ENCODE measurements at places on chromosomes 13 and 19.
A peak's percentile ranks its signal among the peaks of the same experiment; 100 is the strongest.

DNA sequence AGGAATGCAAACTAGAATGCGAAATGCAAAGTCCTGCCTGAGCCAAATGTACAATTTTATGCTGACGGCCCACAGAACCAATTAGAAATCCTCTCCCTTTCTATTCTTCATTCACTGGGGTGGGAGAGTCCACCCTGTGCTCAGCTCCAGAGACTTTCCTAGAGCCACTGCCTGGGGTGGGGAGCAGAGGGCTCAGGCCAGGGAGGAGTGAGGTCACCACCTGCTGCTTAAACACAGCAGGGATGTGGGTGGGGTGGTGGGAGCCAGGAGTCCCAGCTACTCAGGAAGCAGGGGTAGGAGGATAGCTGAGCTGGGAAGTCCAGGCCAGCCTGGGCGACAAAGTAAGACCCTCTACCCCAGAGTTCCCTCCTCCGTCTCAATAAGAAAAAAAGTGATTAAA, 26.9 kb upstream of the ZNF83 start:
- DNase-seq = no peak

DNA sequence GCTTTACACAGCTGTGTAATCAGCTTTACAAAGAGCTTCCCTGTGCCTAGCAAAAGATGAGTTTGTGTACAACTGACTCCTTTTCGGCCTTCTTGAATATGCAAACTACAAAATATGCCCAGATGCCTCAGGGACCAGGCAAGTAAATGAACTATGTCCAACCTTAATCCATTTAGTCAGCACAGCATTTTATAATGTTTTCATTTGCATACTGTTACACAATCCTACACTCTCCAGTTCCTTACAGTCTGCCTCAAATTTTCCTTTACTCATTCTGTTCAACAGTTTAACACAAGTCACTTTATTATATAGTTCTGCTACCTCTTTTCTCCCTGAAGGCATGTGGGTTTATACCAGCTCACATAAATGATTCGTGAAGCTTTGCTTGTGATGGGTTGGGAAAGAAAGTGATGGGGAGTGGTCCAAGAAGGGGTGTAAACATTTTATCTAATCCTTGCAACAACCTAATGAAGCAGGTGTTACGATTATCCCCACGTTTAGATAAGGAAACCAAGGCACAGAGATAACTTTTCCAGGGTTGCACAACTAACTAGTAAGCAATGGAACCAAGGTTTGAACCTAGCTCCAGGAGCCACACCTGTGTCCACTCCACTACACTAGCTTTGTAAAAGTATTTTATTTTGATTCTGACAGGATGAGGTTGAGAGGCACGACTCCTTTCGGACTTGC, 3.3 kb upstream of the USP12 start:
- DNase-seq = no peak

- no peak for DNase-seq
Observed at GRCh38 chr13:97695684-97696083, 257.8 kb upstream of the IPO5 start.

- no peak for DNase-seq
Observed at GRCh38 chr19:30226464-30227011, 145.6 kb upstream of the ZNF536 start.

DNA sequence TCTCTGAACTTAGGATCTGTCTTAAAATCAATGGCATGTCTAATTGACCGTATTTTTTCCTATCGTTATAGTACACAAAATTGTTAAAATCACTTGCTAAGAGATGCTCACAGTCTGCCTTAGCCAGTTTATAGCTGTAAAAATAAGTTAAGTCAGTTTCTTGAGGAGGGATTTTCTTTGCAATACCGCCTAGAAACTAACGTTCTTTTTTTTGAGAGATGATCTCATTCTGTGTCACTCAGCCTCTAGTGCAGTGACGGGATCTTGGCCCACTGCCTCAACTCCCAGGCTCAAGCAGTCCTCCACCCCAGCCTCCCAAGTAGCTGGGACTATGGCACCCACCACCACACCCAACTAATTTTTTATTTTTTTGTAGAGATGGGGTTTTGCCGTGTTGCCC, 4.4 kb downstream of the CKAP2 start:
- DNase-seq = peak; percentile 42

DNA sequence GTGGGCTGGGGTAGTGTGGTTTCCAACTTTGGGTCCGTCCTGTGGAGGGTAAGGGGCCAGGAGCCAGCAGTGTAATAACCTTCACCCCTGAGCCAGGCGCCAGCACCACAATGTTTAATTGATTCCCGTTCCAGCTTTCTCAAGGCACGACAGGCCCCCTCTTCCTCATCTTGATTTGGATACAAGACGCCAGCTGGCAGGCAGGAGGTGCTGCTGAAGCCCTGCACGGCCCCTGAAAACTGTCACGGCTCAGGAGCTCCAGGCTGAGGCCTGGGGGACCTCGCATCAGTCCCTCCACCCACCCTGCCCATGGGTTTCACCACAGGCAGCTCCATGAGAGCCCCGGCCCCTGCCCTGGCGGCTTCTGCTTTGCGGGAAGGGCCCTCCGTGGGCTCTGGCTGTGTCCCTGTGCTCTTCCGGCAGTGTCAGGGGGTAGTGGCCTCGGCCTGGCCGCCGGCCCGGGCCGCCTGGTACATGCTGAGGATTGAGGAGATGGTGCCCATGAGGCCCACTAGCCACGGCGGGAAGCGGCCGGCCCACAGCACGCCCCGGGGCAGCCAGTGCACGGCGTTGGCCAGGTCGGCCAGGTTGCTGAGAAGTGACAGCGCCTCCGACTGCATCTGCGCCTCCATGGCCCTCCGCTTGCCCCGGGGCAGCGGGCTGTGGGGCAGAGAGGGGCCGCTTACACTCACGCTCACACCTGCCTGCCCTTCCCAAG, 11.9 kb downstream of the PEX11G start:
- no peak for DNase-seq

DNA sequence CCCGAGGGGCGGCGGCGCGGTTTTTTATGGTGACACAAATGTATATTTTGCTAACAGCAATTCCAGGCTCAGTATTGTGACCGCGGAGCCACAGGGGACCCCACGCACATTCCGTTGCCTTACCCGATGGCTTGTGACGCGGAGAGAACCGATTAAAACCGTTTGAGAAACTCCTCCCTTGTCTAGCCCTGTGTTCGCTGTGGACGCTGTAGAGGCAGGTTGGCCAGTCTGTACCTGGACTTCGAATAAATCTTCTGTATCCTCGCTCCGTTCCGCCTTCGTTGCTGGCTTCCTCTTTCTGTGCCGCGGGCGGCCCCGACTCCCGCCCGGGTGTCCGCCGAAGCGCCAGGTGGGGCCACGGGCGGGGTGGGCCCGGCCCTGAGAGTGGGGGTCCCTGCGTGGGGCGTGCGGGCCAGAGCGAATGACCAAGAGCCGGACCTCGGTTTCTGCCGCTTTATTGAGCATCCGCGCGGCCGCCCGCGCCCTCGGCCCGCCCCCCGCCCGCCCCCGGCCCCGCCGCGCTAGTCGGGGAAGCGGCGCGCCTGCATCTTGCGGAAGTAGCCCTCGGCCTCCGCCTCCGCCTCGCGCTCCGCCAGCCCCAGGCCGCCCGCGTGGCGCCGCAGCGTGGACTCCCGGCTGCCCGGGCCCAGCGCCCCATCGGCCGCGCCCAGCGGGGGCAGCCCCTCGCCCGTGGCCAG, 9.6 kb downstream of the PLPPR3 start:
- no peak for DNase-seq

DNA sequence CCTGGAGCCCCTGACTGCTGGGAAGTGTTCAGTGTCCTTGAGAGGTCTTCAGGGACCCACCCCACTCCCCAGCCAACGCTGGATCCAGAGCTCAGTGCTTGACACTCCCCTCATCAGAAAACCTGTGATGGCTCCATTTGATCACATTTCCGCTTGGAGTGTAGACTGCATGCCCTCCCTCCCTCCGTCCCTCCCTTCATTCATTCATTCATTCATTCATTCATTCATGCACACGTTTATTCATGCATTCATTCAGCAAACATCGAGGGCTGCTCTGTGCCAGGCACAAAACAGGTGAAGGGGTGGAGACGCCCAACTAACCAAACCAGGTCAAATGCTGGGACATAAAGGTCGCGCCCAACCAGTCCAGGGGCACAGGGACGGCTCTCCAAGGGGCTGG, 13.7 kb downstream of the PGLS start:
- no peak for DNase-seq

GRCh38 chr13:60074397-60074796, 89.3 kb downstream of the DIAPH3 start:
- DNase-seq = no peak

DNA sequence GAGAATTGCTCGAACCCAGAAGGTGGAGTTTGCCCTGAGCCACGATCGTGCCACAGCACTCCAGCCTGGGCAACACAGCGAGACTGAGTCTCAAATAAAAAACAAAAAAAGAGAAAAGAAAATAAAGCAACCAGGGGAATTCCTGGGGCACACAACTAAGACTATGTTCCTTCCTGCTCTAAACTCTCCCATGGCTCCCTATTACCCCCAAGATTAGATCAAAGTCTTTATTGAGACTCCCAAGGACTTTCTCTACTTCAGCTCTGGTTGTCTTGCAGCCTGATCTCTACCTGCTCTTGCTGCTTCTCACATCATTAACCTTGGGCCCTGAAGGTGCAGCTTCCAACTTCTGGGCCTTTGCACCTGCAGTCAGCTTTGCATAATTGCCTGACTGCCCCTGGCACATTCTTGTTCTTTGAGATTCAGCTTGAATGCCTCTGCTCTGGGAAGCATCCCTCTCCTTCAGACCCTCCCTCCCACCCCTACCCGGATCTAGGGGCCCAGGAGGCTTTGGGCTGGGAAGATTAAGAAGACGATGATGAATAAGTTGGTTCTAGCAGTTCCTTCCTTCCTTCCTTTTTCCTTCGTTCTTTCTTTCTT, 16.8 kb upstream of the CERS4 start:
- no peak for DNase-seq

DNA sequence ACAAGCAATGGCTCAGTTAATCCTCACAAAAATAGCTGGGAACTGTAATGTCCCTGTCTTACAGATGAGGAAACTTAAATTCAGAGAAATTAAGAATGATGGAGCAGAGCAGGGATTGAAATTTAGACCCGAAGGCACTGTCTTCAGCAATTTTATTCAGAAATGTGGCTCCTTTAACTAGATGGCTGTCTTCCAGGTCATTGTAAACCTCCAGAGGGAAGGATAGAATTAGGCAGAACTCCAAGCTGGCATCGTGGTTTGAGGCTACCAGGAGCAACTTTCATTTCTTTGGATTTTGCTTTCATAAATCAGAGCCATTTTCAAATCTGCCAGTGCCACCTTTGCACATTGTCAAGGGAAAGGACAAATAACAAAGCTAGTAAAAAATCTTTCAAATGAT, 339.0 kb downstream of the DCT start:
- no peak for DNase-seq

DNA sequence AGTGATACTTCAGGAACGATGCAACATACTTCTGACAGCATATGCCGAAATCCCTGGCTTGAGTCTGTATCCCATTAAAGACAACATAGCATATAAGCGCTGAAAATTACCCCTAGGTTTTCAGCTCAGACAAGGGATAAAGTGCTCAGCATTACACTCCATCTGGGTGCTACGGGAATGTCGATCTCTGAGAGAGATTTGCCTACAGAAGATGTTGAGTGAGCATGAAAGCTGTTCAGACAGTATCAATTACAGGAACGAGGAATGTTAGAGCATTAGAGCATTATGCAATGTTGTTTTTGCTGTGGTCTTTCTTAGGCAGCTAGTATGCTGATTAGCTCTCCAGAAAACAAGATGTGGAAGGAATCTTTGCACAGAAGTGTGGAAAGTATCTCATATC, 484.5 kb downstream of the LIG4 start:
- peak; percentile 60 for DNase-seq

- DNase-seq = no peak
Observed at GRCh38 chr19:10749435-10750384, 31.8 kb downstream of the DNM2 start.

GRCh38 chr19:45137179-45137761, 23.5 kb downstream of the NKPD1 start:
- peak; percentile 25 for DNase-seq

DNA sequence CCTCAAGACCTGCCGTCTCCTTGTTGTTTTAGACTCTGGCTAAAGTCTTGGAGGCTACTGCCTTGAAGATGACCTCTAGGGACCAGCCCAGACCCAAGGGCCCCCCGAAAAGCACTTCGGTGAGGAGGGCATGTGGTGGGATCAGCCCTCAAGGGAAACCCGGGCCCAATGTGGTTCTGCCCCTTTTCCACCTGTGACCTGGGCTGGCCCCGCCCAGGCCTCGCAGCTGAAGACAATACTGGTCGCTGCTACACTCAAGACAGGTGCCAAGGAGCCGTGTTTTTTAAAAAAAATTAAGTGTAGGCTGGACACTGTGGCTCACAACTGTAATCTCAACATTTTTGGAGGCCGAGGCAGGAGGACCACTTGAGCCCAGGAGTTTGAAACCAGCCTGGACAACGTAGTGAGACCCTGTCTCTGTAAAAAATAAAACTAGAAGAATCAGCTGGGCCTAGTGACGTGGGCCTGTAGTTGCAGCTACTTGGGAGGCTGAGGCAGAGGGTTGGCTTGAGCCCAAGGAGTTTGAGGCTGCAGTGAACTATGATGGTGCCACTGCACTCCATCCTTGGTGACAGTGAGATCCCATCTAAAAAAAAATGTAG, 903 bp downstream of the TLE6 start:
- no peak for DNase-seq

DNA sequence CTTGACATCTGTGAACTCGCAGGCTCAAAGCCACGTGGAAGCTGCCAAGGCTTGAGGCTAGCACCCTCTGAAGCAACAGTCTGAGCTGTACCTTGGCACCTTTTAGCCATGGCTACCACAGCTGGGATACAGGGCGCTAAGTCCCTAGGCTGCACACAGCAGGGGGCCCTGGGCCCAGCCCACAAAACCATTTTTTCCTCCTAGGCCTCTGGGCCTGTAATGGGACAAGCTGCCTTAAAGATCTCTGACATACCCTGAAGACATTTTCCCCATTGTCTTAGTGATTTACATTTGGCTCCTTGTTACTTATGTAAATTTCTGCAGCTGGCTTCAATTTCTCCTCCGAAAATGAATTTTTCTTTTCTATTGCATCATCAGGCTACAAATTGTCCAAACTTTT, 455.9 kb downstream of the TDRD3 start:
- no peak for DNase-seq

- no peak for DNase-seq
Observed at GRCh38 chr19:23099966-23100365, 16.9 kb upstream of the ZNF730 start.

- no peak for DNase-seq
Observed at GRCh38 chr13:113058129-113058987, 47.2 kb upstream of the F7 start.

GRCh38 chr13:47826471-47826870, 174.6 kb downstream of the SUCLA2 start:
- peak; percentile 4 for DNase-seq

DNA sequence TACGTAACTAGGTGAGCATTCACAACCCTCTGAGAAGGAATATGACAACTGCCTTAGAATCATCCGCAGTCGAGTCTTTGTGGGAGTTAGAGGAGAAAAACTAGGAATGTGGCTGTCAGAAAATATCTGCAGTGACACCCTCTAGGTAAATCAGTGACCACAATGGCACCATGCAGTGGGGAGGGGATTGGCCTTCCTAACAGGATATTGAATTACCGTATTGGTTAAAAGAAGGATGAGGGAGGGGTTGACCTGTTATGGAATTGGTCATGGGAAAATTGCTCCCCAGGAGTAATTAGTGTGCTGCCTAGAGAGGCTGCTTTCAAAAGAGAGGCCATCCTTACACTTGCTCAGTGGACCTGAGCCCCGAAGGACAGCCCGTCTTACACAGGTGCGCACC, 205.6 kb upstream of the SOX1 start:
- DNase-seq = no peak
